ENCODE measurements at places on chromosomes 4 and X.

GRCh38 chr4:76449362-76449767, 14.3 kb downstream of the SHROOM3 start:
- DNase-seq, result no peak
- H3K27me3 ChIP-seq, result peaks cover 12% of the 10 kb centered on the region
- H3K27ac ChIP-seq, result no peak overlapping the region
- no peaks in the 10 kb centered on the region for H3K4me1 ChIP-seq

- no peak for DNase-seq
- no peak overlapping the region for H3K4me3 ChIP-seq
These were observed 1.5 kb downstream of the NKX1-1 start for GRCh38 chr4:1404573-1405253.

GRCh38 chr4:173572493-173573129, 42.6 kb upstream of the HAND2 start:
- no peak overlapping the region for H3K4me3 ChIP-seq
- no peaks in the 10 kb centered on the region for H3K4me1 ChIP-seq
- H3K27ac ChIP-seq, result no peak overlapping the region
- no peaks in the 10 kb centered on the region for H3K36me3 ChIP-seq
- DNase-seq, result no peak

GRCh38 chr4:55560096-55560495, 13.4 kb upstream of the CLOCK start:
- H3K4me1 ChIP-seq, result peaks cover 8% of the 10 kb centered on the region
- no peak for DNase-seq
- no peaks in the 10 kb centered on the region for H3K36me3 ChIP-seq
- peaks cover 16% of the 10 kb centered on the region for H3K27me3 ChIP-seq
